Stimulated activated CD4-positive, alpha-beta T cell treated with anti-CD3 and anti-CD28 coated beads, Interleukin-1b, Interleukin-23, amount 100 ng/mL, for 24 hours (primary cell): ENCODE measurements at places on chromosomes 2 and 18.

DNA sequence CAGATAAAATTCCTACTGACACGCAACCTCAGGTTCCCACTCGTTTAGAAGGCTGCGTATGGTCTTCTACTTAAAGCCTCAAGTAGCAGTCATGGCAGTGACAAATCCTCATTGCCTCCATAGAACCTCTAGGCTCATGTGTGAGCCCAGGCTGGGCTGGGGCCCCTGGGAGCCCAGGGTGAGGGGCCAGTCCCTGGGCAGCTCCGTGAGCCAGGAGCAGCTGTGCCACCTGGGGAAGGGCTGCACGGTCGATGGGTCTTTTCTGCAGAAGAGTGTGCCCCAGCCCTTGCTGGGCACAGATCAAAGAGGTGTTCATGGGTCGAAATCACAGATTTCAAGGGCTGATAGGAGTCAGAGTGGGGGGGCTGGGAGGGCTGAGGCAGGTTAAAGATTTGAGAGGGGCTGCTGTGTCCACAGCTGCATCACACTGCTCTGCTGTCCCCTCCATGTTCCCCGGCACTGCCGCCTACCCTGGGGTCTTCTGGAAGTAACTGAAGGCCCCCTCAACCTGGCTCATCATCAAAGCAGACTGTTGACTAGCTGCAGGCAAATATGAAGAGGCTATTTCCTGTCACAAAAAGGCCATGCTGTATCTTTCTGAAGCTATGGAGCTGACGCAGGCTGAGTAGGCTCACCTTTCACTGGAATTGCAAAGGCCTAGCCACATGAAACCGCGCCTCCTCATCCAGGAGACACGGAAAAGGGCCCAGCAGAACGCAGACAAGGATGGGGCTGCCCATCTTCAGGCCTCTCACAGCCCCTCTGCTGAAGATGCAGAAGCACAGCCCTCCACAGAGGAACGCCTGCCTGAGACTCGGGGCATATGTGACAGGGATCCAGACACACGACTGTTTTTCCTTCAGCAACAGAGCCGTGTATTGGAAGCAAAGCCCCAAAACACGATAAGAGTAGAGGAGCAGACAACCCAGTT is 35.7 kb upstream of the ALPP start:
- no peak for DNase-seq

DNA sequence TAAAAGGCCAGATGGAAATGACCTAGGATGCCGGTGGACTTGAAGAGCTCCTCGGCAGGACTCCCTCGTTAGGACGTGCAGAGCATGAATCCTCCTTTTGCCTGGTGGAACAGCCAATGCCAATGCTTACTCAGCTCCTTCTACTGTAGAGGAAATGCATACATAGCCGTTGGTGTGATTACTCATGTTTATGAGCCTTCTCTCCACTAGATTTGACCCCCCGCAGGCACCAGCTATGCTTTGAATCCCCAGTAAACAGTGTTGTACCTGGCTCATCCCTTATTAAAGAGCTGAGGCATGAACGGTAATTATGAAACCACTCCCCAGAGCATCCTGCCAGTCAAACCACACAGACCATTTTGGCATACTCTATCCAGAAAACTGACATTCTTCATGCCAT is 172.8 kb downstream of the ANTXR1 start:
- no peak for DNase-seq

- DNase-seq, result no peak
These were observed 56.0 kb downstream of the LIPG start for GRCh38 chr18:49617865-49618264.

GRCh38 chr2:40579247-40579646 is 127.4 kb upstream of the SLC8A1 start:
- DNase-seq, result no peak

DNA sequence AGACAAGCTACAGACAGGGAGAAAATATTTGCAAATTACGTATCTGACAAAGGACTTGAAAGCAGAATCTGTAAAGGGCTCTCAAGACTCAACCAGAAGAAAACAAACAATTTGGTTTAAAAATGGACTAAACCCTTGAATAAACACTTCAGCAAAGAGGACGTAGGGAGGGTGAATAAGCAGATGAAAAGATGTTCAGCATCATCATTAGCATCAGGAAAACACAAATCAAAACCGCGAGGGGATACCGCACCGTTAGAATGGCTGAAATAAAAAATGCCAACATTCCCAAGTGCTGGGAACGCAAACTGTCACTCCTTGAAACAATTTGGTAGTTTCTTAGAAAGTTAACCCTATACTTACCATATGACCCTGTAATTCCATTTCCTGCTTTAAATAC is 136.7 kb downstream of the MBP start:
- DNase-seq, result no peak

- DNase-seq, result no peak
These were observed 35.5 kb downstream of the ITGA6 start for GRCh38 chr2:172462849-172463381.
